Daoy (cell line): ENCODE measurements at places on chromosomes 6 and 20. TPM values are rescaled to one million over a fixed set of nuclear protein-coding genes. Genes with fewer than 3 reads are reported as not detected.
A peak's percentile ranks its signal among the peaks of the same experiment; 100 is the strongest.

Gene C6orf118
- 0.51 TPM in 1 of 2 replicates, not detected in the other for total RNA-seq

Gene ATP9A
- total RNA-seq: 5.6 and 7.9 TPM in 2 replicates

Gene HLA-DRB5
- total RNA-seq: not detected in 2 replicates

Gene RSPH9
- not detected in 2 replicates for total RNA-seq

GRCh38 chr6:93293872-93294271, 125.5 kb downstream of the EPHA7 start:
- DNase-seq: no peak

DNA sequence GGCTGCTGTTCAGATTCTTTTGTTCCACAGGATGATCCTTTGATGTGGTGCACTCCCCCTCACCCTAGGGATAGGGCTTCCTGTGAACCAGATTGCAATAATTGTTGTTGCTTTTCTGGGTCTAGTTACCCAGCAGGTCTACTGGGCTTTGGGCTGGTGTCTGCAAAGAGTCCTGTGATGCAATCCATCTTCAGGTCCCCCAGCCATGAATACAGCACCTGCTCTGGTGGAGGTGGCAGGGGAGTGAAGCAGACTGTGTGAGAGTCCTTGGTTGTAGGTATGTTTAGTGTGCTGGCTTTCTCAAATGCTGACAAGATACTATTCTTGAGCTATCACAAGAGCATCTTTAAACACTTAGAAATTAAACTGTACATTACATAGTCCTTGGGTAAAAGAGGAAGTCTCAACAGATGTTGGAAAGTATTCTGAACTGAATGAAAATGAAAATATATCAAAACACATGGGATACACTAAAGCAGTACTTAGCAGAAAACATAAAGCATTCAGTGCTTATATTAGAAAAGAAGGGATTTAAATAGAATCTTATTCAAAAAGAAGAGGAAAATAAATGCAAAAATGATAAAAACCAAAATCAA, 49.1 kb upstream of the CCR6 start:
- no peak for DNase-seq

GRCh38 chr20:63372971-63373885, 12.1 kb upstream of the CHRNA4 start:
- no peak for DNase-seq

DNA sequence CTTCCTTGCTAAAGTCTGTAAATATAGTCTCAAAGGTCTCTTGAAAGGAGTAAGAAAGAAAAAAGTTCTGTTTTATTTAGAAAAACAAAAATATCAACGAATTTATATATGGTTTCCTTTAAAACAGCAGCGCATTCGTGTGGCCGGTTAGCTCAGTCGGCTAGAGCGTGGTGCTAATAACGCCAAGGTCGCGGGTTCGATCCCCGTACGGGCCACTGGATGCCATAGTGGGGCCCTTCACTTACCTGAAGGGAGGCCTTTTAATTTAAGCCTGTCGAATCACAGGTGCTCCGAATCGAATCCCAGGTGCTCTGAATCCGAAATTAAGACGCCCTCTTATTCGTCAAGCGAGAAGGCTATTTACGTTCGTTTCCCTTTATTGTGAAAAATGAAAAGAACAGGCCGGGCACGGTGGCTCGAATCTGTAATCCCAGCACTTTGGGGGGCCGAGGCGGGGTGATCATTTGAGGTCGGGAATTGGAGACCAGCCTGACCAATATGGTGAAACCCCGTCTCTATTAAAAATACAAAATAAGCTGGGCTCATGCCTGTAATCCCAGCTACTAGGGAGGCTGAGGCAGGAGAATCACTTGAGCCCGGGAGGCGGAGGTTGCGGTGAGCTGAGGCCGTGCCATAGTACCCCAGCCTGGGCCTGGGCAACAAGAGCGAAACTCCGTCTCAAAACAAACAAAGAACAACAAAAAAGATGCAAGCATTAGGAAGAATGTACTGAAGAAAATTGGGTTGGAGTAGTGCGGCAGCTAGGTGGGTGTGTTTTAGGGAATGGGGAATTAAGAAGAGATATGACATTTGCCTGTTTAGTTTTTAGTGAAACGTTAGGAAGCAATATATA, 195.8 kb upstream of the ZNF184 start:
- peak; percentile 92 for DNase-seq

GRCh38 chr6:108080010-108080780, 5.7 kb upstream of the OSTM1 start:
- peak; percentile 90 for DNase-seq

DNA sequence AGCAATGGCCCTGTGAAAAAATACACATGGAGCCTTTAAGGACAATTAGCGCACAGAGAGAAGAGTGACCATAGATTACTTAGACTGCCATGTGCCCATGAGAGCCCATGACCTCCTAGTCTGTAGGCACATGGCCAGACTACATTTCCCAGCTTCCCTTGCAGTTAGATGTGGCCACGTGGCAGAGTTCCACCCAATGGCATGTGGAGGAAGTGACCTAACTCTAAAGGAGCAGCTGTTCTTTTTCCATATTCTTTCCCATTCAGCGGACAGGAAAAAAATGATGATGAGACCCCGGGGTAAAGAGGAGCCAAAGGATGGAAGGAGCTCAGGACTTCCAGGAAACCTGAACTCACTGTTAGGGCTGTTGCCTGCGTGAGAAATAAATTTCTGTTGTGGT, 116.6 kb downstream of the CBLN4 start:
- peak; percentile 41 for DNase-seq

GRCh38 chr6:12474167-12475140, 184.3 kb downstream of the EDN1 start:
- no peak for DNase-seq

DNA sequence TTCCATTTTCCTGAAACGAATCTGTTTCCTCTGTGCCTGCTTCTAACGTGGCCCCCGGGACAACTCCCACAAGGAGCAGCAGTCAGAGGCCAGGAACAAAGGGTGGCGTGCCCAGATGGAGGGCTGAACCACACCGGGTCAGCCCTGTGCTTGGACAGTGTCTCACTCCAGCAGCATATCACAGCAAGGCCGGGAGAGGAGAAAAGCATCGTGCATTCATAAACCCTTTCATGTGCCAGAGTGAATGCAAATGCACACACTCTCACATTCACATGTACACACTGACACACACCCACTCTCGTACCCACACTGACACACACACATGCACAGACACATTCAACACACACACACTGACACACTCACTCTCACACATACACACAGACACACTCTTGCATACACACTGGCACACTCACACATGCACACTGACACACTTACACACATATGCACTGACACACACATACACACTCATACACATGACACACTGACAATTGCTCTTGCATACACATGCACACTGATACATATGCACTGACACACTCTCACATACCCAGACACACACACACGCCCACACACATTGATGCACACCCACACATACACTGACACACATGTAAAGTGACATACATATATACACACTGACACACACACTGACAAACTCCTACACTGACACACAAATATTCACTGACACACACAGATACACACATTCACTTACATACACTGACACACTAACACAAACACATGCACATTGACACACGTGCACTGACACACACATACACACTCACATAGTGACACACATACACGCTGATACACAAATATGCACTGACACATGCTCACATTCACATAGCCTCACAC, 237.0 kb downstream of the LRFN2 start:
- DNase-seq: no peak

GRCh38 chr20:37895166-37895565, 7.8 kb upstream of the VSTM2L start:
- no peak for DNase-seq

- DNase-seq: no peak
Observed at GRCh38 chr6:119276211-119276610, 73.3 kb downstream of the MAN1A1 start.

- DNase-seq: no peak
Observed at GRCh38 chr6:130018744-130019325, 454 bp downstream of the L3MBTL3 start.
